Posterior cingulate gyrus (tissue), 11 donors: ENCODE measurements at places on chromosomes 6 and 20.

DNA sequence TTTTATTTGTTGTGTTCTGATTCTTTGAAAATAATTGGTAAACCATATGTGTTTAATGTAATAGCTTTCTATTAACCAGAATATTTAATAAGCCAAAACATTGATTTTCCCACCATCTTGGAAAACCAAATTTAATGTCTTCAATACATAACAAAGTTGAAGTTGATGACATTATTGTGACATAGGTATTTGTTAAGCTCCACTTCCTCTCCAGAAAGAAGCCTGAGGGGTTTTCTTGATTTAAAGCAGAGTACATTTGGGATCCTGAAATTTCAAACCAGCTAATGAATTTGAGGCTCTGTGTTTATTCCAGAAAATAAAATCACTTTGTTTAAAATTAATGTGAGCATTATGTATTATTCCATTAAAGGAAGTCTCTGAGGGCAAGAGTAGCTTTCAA, 106.3 kb downstream of the PERP start:
- no peak for DNase-seq

DNA sequence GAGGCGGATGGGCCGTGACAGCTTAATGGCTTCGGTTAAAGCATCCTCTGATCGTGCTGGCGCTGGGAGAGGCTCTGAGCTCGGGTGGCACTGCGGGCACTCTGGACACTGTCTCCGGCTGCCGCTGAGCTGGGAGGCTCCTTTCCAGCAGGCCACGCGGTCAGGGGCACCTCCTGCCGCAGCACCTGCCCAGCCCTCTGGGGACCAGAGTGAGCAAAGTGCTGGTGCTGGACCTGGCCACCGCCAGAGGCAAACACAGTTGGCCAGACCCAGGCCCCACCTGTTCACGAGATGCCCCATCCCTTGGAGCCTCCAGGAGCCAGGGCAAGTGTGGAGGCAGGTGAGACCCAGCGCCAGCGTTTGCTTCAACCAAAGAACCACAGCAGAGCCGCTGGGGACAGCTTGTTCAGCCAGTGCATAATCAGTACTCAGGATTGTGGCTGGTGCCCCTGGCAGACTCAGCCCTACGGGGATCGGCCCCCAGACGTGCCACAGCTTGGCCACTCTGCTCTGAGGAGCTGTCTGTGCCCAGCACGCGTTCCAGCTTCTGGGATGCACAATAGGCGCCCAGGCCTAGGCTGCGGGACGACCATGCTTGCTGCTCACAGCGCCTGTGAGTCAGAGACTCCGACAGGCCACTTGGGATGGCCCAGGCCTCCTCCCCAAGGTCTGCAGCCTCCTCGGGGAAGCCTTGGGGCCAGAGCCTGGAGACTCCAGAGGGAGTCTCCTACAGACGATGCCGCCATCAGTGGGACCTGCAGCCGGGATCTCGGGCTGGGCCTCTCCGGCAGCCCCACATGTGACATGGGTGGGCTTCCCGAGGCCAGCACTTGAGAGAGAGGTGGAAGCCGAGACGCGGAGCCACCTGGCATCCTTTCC, 38.2 kb upstream of the SLCO4A1 start:
- peak; percentile 83 for DNase-seq

DNA sequence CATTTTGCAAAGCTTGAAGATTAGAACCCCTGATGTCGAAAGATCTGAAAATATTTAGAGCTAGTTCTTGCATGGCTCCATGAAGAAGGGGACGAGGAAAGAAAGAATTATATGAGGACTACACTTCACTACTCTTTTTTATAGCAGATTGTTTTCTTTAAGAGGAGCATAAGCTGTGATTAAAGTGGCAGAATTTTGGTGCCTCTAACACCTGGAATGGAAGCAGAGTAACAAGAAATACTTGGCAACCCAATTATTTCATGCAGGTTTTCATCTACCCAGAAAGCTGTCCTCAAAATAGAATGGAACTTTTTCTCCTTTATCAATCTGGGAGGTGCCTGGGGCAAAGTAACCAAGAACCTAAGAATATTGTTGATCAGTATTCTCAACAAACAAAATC, 4.0 kb downstream of the METTL24 start:
- DNase-seq: no peak

GRCh38 chr6:9484686-9485085, 930.2 kb downstream of the TFAP2A start:
- DNase-seq: no peak

- DNase-seq: no peak
Measured at GRCh38 chr6:123629258-123629941, 7.3 kb downstream of the TRDN start.

DNA sequence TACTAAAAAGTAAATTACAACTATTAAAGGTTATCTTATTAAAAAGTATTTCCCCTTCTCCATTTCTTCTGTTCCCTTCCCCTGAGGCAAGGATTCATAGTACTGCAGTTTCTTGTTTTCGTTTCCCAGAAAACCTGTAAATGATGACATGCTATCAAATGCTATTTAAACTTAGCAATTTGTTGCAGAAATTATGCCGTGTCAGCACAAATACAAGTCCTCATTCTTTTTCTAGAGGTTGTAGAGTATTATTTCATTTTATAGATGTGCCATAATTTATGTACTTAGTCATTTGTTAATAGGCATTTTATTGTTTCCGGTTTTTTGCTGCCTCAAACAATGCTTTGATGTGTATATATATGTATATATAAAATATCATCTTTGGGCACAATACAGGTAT, 268.4 kb downstream of the PLCB1 start:
- DNase-seq: no peak

GRCh38 chr6:18503206-18503592, 116.0 kb downstream of the RNF144B start:
- no peak for DNase-seq

DNA sequence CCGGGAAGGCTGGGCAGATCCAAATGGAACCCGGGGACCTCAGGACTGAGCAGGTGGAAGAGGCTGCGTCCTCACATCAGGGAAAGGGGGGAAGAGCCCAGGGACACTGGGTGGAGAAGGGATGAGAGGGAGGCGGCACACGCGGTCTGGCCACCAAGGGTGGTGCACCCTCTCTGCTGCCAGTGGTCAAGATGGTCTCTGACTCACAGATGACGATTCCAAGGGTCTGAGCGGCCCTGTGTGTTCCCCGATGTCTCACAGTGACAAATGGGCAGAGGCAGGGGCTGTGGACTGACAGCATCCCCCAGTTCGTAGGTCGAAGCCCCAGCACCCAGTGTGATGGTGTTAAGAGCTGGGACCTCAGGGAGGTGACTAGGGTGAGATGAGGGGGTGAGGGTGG, 32.1 kb downstream of the SLCO4A1 start:
- no peak for DNase-seq

- DNase-seq: no peak
Measured at GRCh38 chr6:160215232-160215631, 43.4 kb downstream of the SLC22A2 start.

DNA sequence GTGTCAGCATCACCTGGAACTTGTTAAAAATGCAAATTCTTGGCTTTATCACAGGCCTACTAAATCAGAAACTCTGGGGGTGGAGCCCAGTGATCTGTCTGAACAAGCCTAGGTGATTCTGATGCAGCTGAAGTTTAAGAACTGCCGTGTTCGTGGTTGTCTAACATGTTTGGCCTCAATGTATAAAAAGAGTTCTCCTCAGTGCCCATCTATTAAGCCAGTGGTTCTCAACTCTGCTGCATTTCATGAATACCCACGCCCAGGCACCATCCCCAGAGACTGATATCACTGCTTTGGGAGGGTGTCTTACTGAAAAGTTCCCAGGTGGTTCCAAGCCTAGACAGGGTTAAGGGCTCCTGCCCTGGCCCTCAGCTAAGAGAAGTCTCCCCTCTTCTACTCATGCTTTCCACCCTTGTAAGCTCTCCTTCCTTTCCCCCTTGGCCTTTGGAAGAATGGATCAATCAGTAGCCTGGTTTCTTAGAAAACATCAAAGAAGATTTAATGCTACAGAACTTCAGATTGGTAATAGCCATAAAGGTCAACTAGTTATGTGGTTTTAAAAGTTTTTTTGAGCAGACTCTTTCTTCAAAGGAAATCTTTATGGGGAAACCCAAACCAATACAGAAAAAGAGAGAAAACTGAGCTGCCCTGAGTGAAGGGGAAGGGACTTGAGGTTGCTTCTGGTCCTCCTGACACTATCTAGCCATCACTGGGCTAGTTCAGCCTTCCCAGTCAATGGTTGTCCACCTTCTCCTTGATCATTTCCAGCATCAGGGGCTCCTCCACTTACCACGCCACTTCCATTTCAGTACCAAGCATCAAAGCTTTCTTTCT, 38.9 kb upstream of the TNFAIP3 start:
- DNase-seq: no peak

DNA sequence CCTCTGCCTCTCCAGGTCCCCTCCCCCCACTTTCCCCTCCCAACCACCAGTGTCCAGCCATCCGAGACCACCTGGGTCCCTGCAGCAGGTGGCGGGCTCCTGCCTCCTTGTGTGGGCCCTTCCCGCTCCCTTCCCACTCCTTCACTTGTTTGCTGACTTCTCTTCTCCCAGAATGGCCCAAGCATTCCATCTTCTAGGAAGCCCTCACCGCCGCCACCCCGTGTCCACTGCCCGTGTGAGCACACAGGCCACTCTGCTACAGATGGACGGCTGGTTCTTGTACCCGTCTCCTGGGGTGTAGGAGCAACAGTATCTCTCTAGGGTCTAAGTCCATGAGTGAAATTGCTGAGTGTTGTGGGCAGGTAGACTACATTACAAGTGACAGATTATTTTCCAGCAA, 15.0 kb downstream of the BPHL start:
- DNase-seq: no peak

DNA sequence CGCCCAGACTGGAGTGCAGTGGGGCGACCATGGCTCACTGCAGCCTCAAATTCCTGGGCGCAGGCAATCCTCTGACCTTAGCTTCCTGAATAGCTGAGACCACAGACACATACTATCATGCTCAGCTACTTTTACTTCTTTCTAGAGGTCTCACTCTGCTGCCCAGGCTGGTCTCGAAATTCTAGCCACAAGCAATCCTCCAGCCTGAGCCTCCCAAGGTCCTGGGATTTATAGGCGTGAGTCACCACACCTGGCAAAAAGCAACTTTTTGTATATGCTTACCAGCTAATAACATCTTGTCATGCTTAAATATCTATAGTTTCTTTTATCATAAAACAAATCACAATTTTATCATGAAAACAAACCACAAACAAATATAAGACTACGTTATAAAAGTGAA, 23.0 kb downstream of the RNASET2 start:
- no peak for DNase-seq

DNA sequence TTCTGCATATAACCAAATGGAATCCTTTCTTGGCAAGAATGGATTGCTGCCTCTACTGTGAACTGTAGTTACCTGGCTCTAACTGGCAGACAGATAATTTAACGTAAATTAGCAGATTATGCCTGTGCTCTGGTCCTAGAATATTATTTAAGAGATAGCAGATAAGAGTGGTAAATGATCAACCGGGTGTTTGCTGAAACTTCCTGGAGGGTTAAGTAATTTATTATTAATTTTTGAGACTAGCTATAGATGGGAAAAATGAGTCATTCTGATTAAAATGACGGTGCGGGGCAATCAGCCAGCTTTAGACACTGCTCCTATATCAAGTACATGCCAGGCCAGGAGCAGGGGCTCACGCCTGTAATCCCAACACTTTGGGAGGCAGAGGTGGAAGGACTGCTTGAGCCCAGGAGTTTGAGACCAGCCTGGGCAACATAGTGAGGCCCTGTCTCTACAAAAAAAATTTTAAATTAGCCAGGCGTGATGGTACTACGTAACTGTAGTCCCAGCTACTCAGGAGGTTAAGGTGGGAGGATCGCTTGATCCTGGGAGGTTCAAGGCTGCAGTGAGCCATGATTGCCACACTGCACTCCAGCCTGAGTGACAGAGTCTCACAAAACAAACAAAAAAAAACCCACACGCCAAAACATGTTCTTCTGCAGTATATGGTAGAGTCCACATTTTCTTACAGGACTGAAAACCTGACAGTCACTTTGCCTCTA, 22.6 kb downstream of the B4GALT5 start:
- DNase-seq: no peak

GRCh38 chr6:158707120-158707820, 57.4 kb downstream of the SYTL3 start:
- no peak for DNase-seq

GRCh38 chr20:59696476-59696875, 92.1 kb downstream of the PHACTR3 start:
- no peak for DNase-seq

GRCh38 chr20:61045876-61046585, 206.0 kb upstream of the CDH4 start:
- DNase-seq: no peak

- no peak for DNase-seq
Measured at GRCh38 chr20:50729901-50730764, 1.2 kb upstream of the PARD6B start.

DNA sequence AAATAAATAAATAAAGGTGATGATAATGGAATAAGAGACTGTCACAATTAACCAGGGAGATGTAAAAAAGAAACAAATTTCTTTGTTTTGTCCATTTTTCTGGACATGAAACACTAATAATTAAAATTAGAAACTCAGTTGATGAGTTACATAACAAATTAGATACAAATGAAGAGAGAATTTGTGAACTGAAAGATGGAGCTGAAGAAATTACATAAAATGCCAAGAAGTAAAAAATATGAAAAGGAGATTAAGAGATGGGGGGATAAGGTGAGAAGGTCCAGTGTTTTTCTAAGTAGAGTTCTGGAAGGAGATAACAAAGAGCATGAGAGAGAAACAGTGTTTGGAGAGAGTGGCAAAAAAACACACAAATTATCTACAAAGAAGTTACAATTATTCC, 89.4 kb upstream of the AGPAT4 start:
- DNase-seq: no peak

- peak; percentile 83 for DNase-seq
Measured at GRCh38 chr6:19836799-19837510, at the start of gene ID4. Gene ID4, plus strand, starts transcription at chr6:19837370. Its CDS starts 385 bp downstream, at chr6:19837755.

- DNase-seq: no peak
Measured at GRCh38 chr6:24093381-24093780, 32.6 kb upstream of the NRSN1 start.

GRCh38 chr20:32976746-32977145, 27.5 kb downstream of the SUN5 start:
- DNase-seq: no peak

GRCh38 chr6:167244064-167244960, 46.8 kb upstream of the UNC93A start:
- DNase-seq: peak; percentile 84

- DNase-seq: no peak
Measured at GRCh38 chr6:44431118-44431725, 43.7 kb downstream of the CDC5L start.

- no peak for DNase-seq
Measured at GRCh38 chr6:18323935-18324705, 59.8 kb upstream of the DEK start.

DNA sequence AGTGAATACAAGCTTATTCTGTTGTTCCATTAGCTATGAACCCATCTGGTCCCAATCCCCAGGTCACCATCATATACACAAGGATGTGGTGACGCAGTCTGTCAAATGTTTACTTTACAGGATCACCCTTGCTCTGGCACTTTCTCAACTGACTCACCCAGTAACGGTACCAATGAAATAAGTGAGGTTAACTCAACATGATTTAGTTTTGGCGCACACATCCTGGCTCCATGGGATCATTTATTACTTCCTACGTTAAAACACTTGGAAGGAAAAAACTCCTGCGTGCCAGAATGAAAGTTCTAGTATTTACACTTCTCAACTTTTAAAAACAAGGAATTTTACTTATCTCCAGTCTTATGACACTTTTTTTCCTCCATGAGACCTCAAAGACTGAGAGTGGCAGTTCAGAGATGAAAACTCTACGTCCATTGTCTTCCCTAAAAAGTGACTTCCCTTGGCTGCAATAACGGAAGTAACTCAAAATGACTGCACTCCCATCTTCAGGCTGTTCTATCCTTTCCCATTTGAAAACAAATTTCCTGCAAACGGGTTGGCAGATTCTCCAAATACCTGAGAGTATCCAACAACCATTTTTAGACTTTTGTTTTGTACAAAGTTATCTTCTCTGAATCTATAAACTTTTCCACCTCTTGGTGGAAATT, 15.9 kb downstream of the AGPAT4 start:
- DNase-seq: no peak
